Stimulated activated memory B cell treated with anti-CD40 and anti-IgM and Interleukin-4, amounts not matched to agents 10 μg/mL and 1 μg/mL and 100 μg/mL, for 72 hours (primary cell): ENCODE measurements at places on chromosomes 5 and 9.

DNA sequence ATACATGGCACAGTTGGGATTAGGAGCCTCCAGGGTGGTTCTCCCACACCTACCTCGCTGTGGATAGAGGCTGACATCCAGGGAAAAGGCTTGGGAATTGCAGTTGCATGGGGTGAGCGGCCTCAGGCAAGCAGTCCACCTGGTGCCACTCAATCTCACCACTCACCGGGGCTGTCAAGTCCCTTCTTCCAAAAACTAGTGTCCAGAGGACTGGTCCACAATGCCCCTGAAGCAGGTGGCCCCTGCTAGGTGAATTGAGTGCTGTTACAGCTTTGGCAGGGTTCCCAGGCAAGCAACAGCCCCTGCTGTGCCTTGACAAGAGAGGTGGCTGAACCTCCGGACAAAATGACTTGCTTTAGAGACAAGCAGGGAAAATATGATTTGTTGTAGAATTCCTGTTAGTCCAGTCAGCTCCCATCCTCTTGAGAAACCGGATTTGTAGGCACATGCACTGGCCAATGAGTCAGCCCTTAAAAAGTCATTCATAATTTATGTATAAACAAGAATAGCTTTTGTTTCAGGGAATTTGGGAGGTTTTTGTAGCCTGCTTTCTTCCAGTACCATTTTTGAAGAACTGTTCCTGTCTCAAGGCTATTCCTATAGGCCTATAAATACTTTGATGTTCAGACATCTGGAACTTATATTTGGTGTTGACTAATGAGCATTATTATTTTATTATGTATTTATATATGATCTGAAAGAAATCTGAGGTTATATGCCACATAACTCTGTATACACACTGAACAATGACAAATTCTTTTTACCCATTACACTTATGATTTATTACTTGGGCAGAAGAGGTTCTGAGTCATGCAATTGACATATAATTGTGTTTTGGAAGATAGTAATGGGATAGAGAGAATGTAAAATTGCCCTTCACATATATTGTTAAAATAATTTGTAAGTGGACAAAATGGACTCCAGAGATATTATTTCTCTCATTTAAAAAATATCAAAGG is 411.1 kb downstream of the ACTL7B start:
- no peak for ATAC-seq

GRCh38 chr5:32559411-32559810 is 25.9 kb upstream of the SUB1 start:
- ATAC-seq, result no peak

DNA sequence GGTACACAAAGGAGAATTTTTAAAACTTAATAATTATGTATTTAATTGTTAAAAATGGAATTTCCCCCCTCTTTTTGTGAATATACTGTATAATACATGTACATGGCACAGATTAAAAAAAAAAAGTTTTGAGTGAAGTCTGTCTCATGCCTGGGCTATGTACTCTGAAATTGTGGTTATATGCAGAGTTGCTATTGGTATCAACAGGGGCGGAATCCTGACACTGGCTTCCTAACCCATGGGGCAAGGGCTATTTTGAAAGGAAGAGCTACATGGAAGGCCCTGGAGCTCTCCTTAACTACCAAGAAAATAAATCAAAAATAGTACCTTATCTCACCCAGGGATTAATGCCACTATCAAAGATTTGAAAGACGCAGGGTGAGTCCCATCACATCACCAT is 865 bp upstream of the FAM193B start:
- ATAC-seq, result no peak

GRCh38 chr9:16450578-16450977 is 419.9 kb downstream of the BNC2 start:
- ATAC-seq, result no peak

DNA sequence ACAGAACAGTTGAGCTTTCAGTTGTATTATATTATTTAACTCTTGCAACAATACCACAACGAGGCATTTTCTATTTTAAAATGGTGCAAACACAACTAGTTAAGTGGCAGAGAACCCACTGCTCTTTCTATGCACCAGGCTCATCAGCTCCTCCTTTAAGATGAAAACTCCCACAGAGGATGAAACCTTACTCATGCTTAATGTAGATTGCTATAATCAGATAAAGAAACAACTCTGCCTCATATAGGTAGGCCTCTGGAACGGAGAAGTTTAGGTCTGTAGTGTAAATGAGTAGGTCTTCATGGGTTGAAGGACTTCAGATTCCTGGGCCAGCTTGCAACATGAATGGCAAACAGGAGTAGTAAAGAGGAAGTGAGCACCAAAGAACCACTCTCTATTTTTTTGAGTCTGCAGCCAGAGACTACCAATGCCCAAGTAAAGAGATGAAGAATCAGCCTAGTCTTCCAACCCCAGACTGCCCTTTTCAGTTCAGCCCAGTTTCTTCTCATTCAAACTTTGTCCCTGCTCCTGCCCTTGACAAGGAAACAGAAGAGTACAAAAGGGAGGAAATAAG is 33.9 kb downstream of the HACD4 start:
- ATAC-seq, result peak; percentile 64
